ENCODE measurements at places on chromosomes 5 and 9. TPM values are rescaled to one million over a fixed set of nuclear protein-coding genes. Genes with fewer than 3 reads are reported as not detected.

Gene ANKDD1B
- total RNA-seq = 0.72 TPM

DNA sequence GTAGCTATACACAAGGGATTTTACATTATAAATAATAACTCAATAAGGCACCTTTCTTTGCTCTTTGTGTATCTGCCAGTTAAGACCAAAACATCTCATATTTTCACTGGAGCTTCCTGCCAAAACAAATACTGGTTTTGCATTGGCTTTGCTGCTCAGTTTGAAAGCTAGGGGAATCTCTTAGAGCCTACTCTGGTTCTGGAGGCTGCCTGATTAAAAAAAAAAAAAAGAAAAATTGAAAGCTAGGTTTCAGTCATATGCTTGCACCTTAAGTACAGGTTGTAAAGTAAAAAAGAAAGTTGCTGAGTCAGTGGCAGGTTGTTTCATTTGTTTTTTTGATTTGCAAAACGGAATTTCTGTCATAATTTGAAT is 2.3 kb downstream of the DENND4C start:
- H3K27me3 ChIP-seq = no peaks in the 10 kb centered on the region
- no peak overlapping the region for H3K27ac ChIP-seq
- peak; percentile 82 for DNase-seq
- no peak overlapping the region for H3K4me3 ChIP-seq

DNA sequence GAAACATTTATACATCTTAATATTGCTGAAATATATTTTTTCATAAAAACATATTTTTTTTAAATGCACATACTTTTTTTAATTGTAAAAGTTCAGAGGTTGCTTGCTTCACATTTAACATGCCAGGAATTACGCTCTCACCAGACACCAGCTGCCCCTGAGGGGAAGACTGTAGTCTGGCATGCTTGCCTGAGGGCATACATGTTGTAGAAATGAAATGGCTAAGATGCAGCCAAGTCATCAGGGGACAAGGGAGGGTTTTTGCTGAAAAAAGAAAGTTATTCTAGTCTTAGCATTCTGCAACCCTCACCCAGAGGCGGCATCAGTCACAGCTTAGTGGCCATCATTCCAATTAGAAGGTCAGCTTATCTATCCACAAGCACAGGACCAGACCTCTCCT is 426.7 kb upstream of the FTMT start:
- H3K4me1 ChIP-seq = no peaks in the 10 kb centered on the region
- H3K4me3 ChIP-seq = no peak overlapping the region
- no peaks in the 10 kb centered on the region for H3K36me3 ChIP-seq
- no peak overlapping the region for H3K27ac ChIP-seq
- no peak for DNase-seq

DNA sequence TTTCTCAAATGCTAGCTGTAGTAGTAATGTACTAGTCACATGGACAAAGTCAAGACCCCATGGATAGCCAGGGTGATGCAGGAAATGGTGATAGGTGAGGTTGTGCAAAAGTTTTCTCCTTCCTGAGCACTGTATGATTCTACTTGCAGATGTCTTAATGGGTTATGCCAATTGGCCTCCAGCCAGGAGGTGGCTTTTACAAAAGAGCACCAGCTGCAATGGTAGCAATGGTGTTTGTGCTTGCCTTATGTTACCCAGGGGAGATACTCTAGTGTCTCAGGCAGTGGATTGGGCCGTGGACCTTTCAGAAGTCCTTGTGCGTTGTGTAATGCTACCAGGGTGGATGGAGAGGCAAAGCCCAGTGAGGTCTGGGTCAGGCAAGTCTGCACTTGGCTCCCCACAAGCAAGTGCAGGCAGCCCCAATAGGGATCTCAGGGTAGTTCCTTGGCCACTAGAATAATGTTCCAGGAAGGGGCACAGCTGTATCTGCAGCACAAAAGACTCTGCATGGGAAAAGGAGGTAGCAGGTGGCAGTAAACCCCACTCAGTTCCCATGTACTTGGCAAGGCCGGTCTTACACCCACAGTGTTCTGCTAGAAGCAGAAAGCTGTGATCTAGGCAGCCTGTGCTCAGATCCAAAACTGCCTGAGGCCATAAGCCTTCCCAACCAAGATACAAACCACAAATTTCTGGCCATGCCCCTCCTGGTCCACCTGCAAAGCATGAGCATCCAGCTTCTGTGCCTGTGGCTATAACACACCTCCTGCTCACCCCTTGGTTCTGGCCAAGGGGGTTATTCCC is 46.4 kb upstream of the EDIL3 start:
- H3K4me1 ChIP-seq = peaks cover 10% of the 10 kb centered on the region
- no peak overlapping the region for H3K4me3 ChIP-seq
- no peak overlapping the region for H3K27ac ChIP-seq
- DNase-seq = no peak
- no peaks in the 10 kb centered on the region for H3K36me3 ChIP-seq

DNA sequence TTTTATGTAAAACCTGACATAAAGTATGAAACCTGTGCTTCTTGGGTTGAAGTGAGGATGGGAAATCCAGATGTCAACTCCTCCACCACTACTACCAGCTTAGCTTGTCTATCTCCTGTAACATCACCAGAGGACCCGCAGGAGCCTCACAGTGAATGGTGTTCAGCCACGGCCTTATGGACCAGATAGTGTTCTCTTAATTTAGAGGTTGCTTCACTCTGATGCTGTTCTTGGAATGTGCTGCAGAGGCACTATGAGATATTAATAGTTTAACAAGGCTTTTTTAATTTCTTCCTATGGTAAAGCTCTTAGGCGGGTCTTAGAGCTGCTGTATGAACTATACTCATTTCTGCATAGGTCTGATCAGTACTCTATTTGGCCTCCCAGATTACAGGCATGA is 27.9 kb downstream of the NFX1 start:
- DNase-seq = no peak
- H3K4me1 ChIP-seq = peaks cover 27% of the 10 kb centered on the region
- H3K27ac ChIP-seq = peak overlapping the region; percentile 1
- H3K27me3 ChIP-seq = no peaks in the 10 kb centered on the region
- peaks cover 73% of the 10 kb centered on the region for H3K36me3 ChIP-seq

Data from osteoblast (primary cell).